GM19239 (cell line): ENCODE measurements at places on chromosomes 16 and 17.

DNA sequence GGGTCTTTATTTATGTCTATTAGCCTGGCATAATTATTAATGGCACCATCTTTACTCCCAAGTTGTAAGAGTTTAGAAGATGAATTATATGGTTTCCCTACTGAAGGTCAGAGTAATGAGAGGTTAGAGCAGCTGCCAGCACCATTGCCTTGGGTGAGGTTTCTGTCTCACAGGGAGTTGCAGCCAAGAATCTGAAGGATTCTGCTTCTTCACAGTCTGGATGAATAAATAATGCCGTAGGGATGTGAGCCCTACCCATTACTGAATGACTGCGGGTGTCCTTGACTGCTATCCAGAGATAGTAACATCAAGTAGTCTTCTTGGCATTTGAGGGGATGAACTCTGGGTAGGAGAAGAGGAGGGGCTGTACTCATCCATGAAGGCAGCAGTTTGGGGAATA, 52.8 kb upstream of the SMIM36 start:
- DNase-seq, result no peak

DNA sequence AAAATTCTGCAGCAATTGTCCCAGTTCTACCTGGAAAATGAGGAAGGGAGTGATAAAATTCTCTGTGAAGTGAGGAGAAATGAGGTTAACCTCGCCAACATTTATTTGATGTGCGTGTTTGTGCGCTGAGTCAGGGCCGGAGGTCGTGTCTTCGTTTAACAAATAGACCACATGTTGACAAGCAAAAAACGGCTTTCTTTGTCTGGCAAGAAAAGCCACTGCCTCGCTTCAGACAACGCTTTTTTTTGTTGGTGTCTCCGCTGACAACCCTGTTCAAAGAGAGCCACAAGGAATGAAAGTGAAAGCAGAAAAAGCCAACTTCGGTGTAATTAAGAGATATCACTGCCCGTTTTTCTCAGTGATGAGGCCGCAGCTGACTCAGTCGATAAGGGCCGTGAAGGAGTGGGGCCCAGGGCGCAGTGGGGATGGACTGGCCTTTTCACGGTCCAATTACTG, 510.6 kb downstream of the CDH13 start:
- DNase-seq, result peak; percentile 29

GRCh38 chr16:57961538-57961937, 9.4 kb downstream of the CNGB1 start:
- DNase-seq, result no peak

DNA sequence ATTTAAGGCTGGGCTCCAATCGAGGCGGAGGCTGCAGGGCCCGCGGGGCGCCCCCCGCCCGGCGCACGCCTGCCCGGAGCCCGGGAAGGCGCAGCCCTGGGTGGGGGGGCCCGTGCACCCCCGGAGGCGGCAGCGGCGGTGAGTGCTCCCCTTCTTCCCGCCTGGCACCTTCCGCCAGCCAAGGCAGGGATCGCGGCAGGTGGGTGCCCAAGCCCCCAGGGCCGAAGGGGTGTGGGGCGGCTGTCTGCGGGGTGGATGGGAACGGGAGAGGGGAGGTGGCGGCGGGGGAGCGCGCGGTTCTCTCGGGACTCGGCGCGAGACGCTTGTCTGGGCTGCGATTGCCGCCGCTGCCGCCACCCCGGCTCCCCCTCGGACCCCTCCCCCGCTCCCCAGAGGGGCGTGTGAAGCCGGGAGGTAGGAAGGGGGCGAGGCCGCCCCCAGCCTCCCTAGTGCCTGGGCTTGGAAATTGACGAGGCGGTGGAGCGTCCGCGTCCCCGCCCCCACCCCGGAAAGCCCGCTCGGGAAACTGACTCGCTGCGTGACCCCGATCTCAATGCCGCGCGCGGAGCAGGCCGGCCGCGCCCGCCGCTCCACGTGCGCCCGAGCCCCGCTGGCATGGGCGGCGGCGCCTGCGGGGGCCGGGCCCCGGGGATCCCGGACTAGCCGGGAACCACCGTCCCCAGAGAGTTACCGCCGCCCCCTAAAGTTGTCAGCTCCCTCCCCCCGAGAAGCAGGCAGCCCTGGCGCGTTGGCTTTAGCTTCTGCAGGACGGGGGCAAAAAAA, 231.5 kb downstream of the MRTFB start:
- peak; percentile 51 for DNase-seq

DNA sequence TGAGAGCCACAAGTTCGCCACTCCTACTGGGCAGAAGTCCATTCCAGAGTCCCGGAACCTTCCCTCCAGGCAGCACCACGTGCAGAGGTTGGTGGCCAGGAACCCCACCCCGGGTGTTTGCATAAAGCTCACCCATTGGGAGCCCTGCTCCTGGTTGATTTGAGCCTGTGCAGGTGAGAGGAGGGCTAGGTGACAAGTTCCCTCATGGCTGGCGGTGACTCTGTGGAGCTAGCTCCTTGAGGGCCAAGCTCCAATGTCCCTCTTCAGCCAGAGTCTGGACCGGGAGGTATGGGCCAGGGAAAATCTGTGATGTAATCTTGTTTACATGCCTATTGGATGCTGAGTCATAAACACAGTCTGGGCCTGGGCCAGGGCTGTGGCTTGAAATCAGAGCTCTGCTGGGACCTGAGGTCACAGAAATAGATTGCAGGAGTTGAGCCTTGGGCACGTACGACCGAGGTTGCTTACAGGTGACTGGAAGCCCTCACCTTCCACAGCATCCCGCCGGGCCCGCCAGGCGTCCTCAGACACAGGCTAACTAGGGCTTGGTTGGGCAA, 118.9 kb downstream of the AATF start:
- DNase-seq, result no peak

GRCh38 chr17:49841548-49841947, 6.3 kb downstream of the TAC4 start:
- DNase-seq, result no peak

GRCh38 chr16:20906341-20907255, 6.0 kb downstream of the LYRM1 start:
- no peak for DNase-seq

DNA sequence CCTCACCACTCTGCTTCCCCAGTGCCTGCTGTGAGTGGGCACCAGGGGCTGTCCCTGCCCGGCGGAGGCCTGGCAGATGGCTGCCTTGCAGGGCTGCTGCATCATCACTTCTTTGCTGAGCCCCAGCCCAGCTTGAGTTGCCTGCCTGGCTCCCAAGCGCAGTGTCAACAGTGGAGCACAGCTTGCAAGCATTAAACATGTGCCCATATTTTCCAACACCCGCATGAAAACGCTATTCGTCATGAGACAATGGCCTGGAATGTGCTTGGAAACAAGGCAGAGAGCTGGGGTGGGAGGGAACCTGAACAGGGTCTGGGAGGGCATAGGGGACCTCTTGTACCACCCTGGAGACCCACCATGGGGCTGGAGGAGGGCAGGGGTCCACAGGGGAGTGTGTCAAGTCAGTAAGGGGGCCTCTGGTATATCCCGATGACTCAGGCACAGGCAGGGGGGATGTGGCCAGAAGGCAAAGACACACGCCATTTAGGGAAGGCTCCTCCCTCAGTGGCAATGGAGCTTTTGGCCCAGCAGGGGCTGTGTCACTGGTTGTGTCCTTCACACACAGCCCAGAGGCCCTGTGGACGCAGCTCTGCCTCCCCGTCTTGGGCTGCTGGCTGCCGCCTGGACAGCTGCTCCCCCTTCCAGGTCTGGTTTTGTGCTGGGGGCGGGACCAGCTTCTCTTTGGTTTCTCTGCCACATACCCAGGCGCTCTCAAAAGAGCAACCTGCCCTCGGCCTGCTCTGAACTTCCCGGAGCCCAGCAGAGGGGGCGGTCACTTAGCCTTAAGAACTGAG, 17.4 kb upstream of the MTSS2 start:
- no peak for DNase-seq

- no peak for DNase-seq
Observed at GRCh38 chr17:78831688-78832540, 8.7 kb downstream of the USP36 start.

DNA sequence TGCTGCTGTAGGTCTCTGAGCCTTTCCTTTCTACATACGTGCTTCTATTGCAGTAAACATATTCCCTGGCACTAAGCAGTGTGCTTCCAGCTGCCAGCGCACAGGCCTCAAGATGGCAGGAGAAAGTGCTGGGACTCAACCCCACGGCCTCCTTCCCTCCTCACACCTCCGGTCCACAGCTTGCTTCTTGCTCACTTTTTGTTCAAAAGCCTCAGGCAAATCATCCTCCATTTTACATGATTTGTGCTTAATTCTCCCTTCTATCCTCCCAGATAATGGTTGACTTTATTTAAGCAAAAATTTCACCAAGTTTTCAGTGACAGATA, 5.4 kb downstream of the CDK5R1 start:
- no peak for DNase-seq

DNA sequence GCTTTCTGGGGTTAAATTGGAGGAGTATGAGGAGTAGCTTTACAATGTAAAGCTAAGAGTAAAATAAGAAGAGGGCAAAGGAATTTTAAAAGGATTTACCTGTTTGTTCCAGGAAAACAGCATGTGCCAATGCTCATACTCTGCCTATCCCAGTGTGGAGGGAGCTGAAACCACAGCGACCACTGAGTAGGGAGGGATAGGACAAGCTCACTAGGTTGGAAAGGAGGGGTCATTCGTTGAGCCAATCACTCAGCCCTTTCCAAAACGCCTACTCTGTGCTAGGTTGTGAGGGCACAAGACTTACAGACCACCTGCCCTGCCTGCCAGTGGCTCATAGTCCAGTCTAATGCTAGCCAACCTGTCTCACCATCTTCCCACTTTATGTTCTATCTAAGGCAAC, 1.1 kb upstream of the DNAJC7 start:
- no peak for DNase-seq

DNA sequence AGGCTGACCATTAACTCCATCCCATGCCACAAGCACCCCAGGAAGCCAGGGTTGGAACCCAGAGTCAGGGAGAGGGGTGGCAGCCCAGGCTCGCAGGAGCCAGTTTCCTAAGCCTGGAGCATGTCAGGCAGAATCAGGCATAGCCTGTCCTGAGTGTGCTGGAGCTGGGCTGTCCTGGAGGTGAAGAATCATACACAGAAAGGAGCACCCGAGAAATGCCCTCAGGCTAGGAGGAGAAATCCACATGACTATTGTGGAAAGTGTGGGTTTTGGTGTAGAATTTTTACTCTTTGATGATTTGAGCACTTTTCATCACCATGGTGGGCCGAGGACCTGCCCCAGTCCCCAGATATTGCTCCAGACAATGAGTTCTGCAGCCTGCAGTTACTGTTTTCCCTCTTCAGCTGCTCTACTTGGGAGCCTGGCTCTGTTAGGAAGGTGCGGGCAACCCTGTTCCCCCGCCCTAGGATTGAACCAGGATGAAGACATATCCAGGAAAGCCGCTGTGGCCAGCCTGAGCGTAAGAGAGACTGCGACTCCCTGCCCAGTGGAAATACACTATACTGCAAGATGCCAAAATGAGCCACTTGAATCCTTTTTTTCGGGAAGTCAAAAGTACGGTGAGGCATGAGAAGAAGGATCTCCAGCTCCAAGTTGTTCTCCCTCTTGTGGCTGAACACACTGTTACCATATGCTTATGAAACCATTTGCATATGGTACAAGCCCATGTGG, 29.0 kb upstream of the HEATR6 start:
- DNase-seq, result no peak

DNA sequence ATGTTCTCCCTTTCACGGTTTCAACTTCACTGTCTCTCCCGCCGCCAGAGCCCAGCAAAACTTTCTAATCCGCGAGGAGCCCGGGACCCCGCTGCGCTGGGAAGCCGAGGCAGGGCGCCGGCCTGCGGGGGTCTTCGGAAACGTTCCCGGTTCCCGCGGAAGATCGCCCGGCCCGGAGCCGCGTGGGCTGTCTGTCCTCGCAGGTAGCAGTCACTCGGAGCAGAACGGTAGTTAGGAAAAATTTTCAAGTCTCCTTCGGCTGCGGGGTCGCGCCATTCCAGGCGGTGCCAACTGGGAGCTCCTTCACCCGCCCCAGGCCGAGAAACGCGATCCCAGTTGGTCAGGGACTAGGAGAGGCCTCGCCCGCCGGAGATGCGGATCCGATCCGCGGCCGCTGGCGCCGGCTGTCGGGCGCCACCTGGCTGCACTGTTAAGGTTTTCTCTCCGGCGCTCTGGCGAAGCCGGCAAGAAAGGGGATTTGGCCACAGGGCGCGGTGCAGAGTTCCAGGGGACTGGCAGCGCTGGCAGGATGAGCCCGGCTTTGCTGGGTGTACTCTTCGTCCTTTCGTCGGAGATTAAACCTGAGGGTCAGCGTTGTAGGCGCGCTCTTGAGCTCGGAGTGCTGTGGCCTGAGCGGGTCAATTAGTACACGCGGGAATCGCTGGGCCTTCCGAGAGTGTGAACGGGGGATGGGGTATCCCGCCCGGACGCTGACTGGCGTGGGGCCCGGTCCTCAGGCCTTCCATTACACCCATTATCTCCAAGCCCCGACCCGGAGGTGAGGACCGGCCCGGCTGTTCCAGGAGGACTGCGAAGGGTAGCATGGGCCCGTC, 135.4 kb downstream of the KCNJ12 start:
- DNase-seq, result peak; percentile 40

GRCh38 chr17:68200689-68201417, 47.0 kb upstream of the AMZ2 start:
- DNase-seq, result peak; percentile 62

GRCh38 chr17:66420961-66421371, 118.6 kb downstream of the PRKCA start:
- no peak for DNase-seq

- DNase-seq, result no peak
Observed at GRCh38 chr17:31405890-31406371, 14.5 kb downstream of the RAB11FIP4 start.

DNA sequence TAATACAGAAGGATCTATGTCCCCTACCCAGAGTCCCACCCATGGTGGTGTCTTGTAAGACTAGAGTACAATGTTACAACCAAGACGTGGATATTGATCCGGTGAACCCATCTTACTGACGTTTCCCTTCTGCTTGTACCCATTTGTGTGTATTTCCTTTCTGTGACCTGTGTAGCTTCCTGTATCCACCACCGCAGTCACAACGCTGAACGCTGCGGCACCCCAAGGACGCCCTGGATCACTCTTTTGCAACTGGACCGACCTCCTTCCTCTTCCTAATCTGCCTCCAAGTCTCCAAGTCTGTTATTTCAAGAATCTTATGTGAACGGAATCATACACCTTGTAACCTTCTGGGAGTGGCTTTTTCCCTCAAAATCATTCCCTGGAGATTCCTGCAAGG, 33.5 kb upstream of the CBX4 start:
- no peak for DNase-seq

- DNase-seq, result no peak
Observed at GRCh38 chr17:49196520-49196919, 13.9 kb downstream of the GNGT2 start.

GRCh38 chr17:77834170-77835115, 124.1 kb upstream of the TNRC6C start:
- peak; percentile 53 for DNase-seq
